ENCODE measurements at places on chromosomes 7 and 10. TPM values are rescaled to one million over a fixed set of nuclear protein-coding genes. Genes with fewer than 3 reads are reported as not detected.

Gene NACAD
- total RNA-seq: 0.56 TPM

GRCh38 chr10:95837356-95837776 lies 70.4 kb upstream of the CC2D2B start:
- H3K27ac ChIP-seq: no peak overlapping the region
- DNase-seq: no peak
- H3K36me3 ChIP-seq: no peaks in the 10 kb centered on the region
- H3K4me1 ChIP-seq: peaks cover 8% of the 10 kb centered on the region
- H3K4me3 ChIP-seq: no peak overlapping the region

DNA sequence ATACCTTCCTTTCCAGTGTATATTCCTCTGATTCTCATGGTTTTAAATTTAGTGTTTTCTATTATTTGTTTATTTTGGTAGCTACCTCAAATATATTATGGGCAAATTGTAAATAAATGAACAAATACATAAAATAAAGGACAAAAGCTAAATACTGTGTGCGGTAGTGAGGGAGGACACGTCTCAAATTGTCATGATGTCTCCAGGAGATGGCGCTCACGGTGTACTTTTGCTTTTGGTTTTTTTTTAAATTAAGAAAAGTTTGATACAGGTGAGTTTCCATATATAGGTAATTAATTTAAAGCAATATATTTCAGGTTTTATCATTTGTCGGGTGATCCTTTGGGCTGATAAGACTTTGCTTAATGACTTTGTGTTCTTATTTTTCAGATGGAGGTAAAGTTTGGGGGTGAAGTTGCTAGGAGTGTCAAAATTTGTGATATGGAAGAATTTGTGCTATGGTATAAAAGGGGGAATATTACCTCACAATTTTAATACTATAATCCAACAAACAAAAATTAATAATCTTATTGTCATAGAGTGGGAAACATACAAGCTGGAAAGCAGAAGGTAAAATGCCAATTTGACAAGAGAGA lies 68.4 kb upstream of the TMEM229A start:
- no peaks in the 10 kb centered on the region for H3K4me1 ChIP-seq
- no peaks in the 10 kb centered on the region for H3K27me3 ChIP-seq
- H3K4me3 ChIP-seq: no peak overlapping the region
- no peaks in the 10 kb centered on the region for H3K36me3 ChIP-seq
- peak; percentile 10 for DNase-seq
- H3K27ac ChIP-seq: no peak overlapping the region

GRCh38 chr10:132851451-132851850 lies 65.5 kb upstream of the NKX6-2 start:
- H3K4me1 ChIP-seq: no peaks in the 10 kb centered on the region
- no peak overlapping the region for H3K4me3 ChIP-seq
- H3K36me3 ChIP-seq: no peaks in the 10 kb centered on the region

DNA sequence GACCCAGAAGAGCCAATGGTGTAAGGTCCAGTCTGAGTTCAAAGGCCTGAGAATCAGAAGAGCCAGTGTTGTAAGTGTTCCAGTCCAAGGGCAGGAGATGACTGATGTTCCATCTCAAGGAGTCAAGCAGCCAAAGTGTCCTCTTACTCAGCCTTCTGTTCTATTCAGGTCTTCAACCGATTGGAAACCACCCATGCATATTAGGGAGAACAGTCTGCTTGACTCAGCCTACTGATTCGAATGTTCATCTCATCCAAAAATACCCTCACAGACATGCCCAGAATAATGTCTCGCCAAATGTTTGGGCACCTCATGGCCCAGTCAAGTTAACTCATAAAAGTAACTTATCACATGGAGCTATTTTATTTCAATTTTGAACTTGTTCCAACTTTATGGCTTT lies 2.9 kb upstream of the WDFY4 start:
- no peak overlapping the region for H3K27ac ChIP-seq
- DNase-seq: no peak
- no peak overlapping the region for H3K4me3 ChIP-seq
- peaks cover 6% of the 10 kb centered on the region for H3K27me3 ChIP-seq

GRCh38 chr10:70659306-70659705 lies 13.0 kb upstream of the ADAMTS14 start:
- H3K27ac ChIP-seq: no peak overlapping the region
- no peaks in the 10 kb centered on the region for H3K36me3 ChIP-seq
- peaks cover 16% of the 10 kb centered on the region for H3K4me1 ChIP-seq
- no peak overlapping the region for H3K4me3 ChIP-seq

- peaks cover 19% of the 10 kb centered on the region for H3K36me3 ChIP-seq
- no peaks in the 10 kb centered on the region for H3K4me1 ChIP-seq
- no peaks in the 10 kb centered on the region for H3K27me3 ChIP-seq
- H3K27ac ChIP-seq: no peak overlapping the region
- DNase-seq: no peak
These were observed 80.3 kb downstream of the SPDYE5 start for GRCh38 chr7:75572396-75572795.

GRCh38 chr7:104980841-104981671 lies 32.9 kb upstream of the KMT2E start:
- H3K36me3 ChIP-seq: peaks cover 1% of the 10 kb centered on the region
- no peak overlapping the region for H3K27ac ChIP-seq
- no peak overlapping the region for H3K4me3 ChIP-seq
- peaks cover 20% of the 10 kb centered on the region for H3K4me1 ChIP-seq

GRCh38 chr7:149325248-149325647 lies 63.3 kb downstream of the ZNF783 start:
- H3K4me3 ChIP-seq: no peak overlapping the region
- DNase-seq: no peak
- H3K4me1 ChIP-seq: no peaks in the 10 kb centered on the region
- no peaks in the 10 kb centered on the region for H3K36me3 ChIP-seq
- no peak overlapping the region for H3K27ac ChIP-seq

DNA sequence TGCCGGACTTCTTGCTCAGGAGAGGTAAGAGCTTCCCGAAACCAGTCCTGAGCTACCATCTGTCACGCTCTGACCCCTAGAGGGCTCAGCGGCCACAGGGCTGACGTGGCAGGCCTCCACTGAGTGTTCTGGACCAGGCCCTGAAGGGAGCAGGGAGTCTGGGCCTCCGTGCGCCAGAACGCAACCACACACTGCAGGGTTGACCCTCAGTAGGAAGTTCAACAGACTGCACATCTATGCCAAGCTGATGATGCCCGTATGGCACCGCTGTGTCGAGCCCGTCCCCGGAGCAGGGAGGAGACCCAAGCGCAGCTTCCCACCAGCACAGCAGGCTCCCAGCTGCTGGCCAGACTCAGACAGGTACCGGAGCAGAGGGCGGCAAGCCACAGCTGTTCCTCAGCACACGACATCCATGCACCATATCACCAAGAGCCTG lies 39.2 kb downstream of the CAMK2B start:
- DNase-seq: no peak
- no peak overlapping the region for H3K4me3 ChIP-seq
- H3K27me3 ChIP-seq: no peaks in the 10 kb centered on the region
- peaks cover 1% of the 10 kb centered on the region for H3K4me1 ChIP-seq
- H3K36me3 ChIP-seq: no peaks in the 10 kb centered on the region

DNA sequence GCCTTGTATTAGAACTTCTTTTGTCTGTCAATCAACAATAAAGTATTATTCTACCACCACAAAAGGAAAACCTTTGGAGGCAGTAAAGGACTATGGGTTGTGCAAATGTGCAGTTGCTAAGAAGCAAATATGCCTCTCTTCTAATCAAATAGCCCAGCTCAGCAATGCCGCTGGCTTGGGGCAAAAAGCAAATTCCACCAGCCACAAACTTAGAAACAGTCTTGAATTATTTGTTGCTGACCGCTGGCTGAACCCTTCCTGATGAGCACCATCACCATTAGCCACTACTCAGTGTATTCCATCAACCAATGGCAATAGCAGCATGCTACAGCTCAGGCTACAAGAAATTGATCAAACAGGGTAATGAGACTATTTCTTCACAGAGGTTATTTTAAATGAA lies 51.0 kb downstream of the SKAP2 start:
- no peak overlapping the region for H3K27ac ChIP-seq
- H3K4me1 ChIP-seq: no peaks in the 10 kb centered on the region
- no peak overlapping the region for H3K4me3 ChIP-seq
- H3K36me3 ChIP-seq: no peaks in the 10 kb centered on the region
- H3K27me3 ChIP-seq: no peaks in the 10 kb centered on the region
- DNase-seq: peak; percentile 80

DNA sequence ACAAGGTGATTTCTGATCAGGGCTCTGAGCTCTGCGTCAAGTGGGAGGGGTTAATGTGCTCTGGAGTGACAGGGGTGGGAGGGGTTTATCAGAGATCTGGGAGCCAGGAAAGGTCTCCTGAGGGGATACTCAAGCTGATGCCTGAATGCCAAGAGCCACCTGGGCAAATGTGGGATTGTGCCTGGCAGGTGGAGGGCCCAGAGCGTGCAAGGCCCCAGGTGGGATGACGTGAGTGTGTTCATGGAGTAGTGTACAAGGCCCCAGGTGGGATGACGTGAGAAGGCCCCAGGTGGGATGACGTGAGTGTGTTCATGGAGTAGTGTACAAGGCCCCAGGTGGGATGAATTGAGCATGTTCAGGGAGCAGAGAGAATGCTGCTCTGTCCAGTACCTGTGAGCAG lies 610.3 kb downstream of the PTPRN2 start:
- no peaks in the 10 kb centered on the region for H3K36me3 ChIP-seq
- no peak overlapping the region for H3K4me3 ChIP-seq
- no peak for DNase-seq
- no peaks in the 10 kb centered on the region for H3K4me1 ChIP-seq

Gene SKIDA1
- total RNA-seq: 0.56 TPM

Gene ZNF736
- 10.6 TPM for total RNA-seq

GRCh38 chr7:107007007-107007891 lies 37.3 kb upstream of the PRKAR2B start:
- DNase-seq: no peak
- no peak overlapping the region for H3K27ac ChIP-seq
- no peaks in the 10 kb centered on the region for H3K27me3 ChIP-seq
- H3K4me3 ChIP-seq: no peak overlapping the region
- no peaks in the 10 kb centered on the region for H3K36me3 ChIP-seq

DNA sequence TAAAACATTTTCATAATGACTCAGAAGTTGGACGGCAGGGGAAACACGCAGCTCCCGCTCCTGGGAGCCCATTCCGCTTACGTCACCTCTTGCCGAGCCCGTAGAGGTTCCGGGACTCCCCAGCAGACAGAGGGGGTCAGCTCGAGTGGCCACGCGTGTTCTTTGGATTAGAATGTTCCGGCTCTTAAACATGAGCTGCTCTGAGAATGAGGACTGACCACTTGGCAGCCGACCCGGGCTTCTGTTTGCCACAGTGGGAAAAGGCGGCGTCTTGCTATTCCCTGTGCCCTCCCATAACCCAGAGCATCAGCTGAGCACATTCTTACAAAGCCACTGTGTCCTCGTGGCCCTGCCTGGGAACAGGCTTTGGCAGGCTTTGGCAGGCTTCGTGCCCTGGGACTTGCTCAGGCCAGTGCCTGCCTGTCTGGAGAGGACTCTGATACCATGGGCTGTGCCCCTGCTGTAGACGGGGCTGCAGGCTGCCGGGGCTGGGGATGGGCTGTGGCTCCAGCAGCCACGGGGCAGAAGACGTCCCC lies 40.1 kb downstream of the PFKP start:
- no peaks in the 10 kb centered on the region for H3K27me3 ChIP-seq
- DNase-seq: peak; percentile 98
- no peak overlapping the region for H3K4me3 ChIP-seq
- peak overlapping the region; percentile 77 for H3K27ac ChIP-seq

DNA sequence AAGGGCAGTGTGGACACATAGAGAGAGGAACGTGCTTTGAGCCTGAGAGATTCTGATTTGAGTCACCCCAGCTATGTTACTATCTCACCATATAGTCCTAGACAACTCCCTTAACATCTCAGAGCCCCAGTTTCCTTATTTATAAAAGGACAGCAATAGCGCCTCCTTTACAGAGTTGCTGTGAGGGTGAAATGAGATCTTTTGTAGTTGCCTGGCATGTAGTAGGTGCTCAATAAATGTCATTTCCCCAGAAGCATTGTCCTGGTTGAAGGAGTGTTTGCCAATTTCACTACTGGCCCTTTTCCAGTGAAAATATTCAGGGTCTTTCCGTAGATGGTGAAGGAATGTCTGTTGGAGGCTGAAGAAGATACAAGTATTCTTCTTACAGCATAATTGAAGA lies 51.3 kb upstream of the FAM180A start:
- no peak overlapping the region for H3K27ac ChIP-seq
- DNase-seq: no peak
- H3K36me3 ChIP-seq: no peaks in the 10 kb centered on the region
- no peak overlapping the region for H3K4me3 ChIP-seq
- no peaks in the 10 kb centered on the region for H3K27me3 ChIP-seq
- H3K4me1 ChIP-seq: peaks cover 6% of the 10 kb centered on the region

- H3K36me3 ChIP-seq: no peaks in the 10 kb centered on the region
- no peak for DNase-seq
- no peaks in the 10 kb centered on the region for H3K27me3 ChIP-seq
These were observed 51.2 kb downstream of the OTUD1 start for GRCh38 chr10:23490115-23490514.

Gene ZMYND11
- 72.2 TPM for total RNA-seq

GRCh38 chr10:100727808-100728207 lies 17.6 kb upstream of the PAX2 start:
- H3K4me1 ChIP-seq: no peaks in the 10 kb centered on the region
- no peak overlapping the region for H3K4me3 ChIP-seq
- no peak for DNase-seq
- no peak overlapping the region for H3K27ac ChIP-seq
- no peaks in the 10 kb centered on the region for H3K36me3 ChIP-seq
- H3K27me3 ChIP-seq: peaks cover 79% of the 10 kb centered on the region

DNA sequence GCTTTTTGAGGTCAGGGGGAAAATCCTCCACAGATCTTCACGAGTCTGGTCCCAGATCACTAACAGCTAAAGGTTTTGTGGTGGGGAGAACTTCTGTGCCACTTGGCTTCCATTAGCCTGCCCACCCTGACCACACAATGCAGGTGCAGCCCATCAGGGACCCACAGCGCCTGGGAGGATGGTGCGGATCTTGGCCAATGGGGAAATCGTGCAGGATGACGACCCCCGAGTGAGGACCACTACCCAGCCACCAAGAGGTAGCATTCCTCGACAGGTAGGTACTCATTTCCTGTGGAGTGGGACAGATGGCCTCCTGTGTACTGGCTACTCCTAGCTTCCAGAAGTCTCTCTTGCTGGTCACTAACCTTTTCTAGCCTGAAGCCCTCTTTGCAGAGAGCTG lies 1.5 kb downstream of the FAM241B start:
- H3K4me1 ChIP-seq: no peaks in the 10 kb centered on the region
- H3K4me3 ChIP-seq: no peak overlapping the region
- peaks cover 63% of the 10 kb centered on the region for H3K27me3 ChIP-seq
- no peaks in the 10 kb centered on the region for H3K36me3 ChIP-seq
- DNase-seq: no peak

- H3K27me3 ChIP-seq: no peaks in the 10 kb centered on the region
- no peak overlapping the region for H3K4me3 ChIP-seq
- DNase-seq: no peak
- no peaks in the 10 kb centered on the region for H3K4me1 ChIP-seq
- H3K27ac ChIP-seq: no peak overlapping the region
These were observed 45.7 kb downstream of the ANKMY2 start for GRCh38 chr7:16599860-16600259.
